ENCODE measurements at places on chromosomes 7 and 10.

DNA sequence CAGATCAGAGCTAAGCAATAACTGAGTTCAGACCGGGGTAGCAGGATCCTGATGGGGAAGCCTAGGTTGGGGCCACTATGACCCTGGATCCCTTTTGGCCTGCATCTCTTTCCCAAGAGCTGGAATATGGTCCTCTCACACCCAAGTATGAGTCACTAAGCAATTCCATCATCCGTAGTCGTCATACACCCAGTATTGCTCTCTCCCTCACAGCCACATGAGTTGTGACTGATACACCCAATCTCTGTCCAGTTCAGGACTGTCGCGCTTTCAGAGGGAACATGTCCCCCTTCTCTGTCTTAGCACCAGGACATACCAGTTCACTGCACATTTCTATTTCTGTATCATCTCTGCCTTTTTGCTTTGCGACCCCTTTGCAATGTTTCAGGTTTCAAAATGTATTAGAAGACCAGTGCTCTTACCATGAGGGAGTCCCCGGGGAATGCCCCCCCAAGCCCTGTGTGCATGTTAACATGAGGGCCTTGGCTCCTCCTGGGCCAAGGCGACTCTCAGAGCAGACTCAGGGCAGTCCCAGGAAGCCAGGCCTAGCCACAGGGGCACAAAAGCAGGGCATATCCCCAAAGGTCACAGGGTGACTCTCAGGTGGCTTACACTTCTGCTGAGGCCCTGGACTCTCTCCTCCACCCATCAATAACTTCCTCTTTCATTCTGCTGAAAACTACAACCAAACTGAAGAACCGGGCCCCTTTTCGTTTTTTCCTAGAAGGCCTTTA, 75.3 kb upstream of the SAMD8 start:
- no peak for DNase-seq

- DNase-seq = no peak
Measured at GRCh38 chr7:117217106-117218035, 105.5 kb downstream of the WNT2 start.

DNA sequence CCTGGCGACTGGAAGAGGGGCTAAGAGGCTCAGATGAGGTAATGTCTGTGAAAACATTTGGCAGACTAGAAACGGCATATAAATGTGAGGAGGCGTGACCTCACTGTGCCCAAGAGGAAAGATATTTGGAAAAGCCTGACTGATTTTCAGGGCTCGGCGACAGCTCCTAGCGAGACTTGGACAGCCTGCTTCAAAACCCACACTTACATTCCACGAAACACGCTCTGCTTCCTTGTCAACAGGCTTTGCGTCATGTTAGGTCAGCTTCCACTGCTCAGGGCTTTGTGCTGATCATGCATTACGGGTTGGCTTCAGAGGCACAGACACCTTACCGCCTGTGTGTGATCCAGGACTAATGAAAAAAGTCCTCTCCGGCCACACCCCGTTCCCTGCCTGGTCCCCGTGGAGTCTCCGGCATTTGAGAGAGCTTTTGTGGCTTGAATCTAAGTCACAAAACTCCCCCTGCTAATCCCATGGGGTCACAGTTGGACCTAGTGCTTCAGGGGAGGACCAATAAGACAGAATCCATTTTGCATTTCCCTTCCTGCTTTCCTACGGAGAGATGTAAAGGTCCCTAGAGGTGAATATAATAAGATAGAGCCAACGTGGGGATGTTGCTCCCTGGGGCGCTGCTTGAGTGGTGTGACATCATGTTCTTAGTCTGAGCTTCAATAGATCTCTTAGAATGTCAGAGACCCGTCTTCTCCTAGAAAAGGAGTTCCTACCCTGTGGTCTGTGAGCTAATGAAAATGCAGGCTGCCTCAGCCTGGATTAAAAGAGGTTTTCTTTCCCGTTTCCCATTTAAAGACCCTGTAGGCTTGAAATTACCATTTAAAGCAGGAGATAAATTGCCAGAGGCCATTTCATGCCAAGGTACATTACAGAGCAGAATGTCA, 25.5 kb downstream of the FGFBP3 start:
- peak; percentile 37 for DNase-seq

DNA sequence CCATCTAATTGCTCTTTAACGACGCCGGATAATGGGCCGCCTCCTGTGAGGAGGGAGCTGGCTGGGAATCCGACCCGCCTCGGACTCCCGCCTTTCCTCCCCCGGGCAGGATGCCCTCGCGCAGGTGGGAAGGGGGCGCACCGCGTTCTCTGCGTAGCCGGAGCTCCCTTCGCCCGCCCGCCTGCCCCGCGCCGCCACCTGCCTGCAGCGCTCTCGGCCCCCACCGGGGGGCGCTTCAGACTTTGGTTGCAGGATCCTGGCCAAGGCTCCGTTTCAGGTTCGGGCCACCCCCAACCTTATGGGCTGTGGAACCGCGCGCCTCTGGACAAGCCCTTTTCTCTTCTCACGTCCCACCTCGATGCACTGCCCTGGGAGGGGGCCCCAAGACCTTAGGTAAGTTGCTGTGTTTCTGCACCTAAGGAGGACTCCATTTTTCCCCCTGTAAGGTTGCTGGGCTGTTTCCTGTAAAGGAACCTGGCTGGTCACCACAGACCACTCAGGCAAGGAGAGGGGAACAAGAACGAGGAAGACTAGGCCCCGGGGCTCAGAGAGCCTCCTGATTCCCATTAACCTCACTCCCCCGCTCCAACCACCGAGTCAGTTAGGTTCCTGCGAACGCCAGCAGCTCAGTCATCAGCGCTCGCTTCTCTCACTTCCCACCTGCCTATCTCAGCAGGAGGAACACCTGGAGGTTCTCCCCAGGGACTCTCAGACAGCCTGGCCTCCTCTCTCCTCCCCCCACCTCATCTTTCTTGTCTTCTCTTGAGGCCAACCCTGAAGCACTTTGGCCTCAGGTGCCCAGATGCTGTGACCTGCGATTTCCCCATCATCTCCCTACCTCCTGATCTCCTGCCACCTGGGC, 11.3 kb upstream of the KAZALD1 start:
- DNase-seq = no peak

DNA sequence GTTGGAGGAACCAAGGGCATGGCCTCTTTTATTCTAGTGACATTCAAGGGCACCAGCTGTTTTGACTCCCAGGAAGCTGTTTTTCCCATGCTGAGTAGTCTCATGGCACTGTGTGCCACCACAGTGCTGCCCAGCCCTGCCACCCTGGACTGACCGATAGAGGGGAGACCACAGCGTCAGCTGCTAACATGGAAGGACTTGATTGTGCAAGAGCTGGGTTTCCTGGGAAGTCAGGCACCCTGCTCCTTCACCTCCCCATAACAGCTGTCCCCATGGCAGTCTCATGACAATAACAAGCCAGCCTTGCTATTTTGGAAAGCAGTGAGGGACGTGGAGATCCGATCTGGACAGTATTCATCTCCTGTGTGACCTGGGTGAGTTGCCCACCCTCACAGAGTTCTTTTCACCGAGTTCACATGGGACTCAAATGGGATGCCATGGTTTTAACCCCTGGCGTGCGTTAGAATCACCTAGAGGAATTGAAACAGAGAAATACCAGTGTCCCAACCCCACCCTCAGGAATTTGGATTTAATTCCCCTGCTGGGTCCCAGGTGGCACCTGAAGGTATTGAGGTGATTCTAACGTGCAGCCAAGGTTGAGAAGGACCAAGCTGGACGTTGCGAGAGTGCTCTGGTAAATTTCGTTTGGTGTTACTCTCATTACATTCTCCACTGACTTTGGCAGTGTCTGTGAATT, 174.8 kb downstream of the CELF2 start:
- no peak for DNase-seq

- no peak for DNase-seq
Measured at GRCh38 chr7:38502289-38502688, 128.9 kb downstream of the AMPH start.

DNA sequence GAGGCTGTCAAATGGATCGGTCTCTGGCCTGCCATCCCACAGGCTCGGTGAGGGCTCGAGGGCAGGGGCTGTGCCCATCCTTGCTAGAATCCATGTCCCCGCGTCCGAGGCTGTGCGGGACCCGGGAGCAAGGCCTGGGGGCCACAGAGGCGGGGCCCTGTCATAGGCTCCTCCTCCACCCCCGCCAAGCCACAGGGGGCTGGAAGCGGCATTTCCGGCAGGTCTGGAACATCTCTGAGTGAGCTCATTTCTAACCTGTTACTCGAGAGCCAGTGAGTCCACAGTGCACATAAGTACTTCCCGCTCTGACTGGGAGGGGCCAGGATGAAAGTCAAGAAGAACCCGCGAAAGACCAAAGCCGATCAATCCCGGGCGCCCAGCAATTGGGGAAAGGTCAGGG, 57.6 kb downstream of the NKX6-2 start:
- DNase-seq = no peak

- no peak for DNase-seq
Measured at GRCh38 chr7:111051832-111052231, 39.1 kb upstream of the LRRN3 start.

GRCh38 chr10:23521735-23522134, 82.9 kb downstream of the OTUD1 start:
- no peak for DNase-seq

GRCh38 chr7:125573126-125573525, 643.5 kb upstream of the POT1 start:
- DNase-seq = peak; percentile 73

DNA sequence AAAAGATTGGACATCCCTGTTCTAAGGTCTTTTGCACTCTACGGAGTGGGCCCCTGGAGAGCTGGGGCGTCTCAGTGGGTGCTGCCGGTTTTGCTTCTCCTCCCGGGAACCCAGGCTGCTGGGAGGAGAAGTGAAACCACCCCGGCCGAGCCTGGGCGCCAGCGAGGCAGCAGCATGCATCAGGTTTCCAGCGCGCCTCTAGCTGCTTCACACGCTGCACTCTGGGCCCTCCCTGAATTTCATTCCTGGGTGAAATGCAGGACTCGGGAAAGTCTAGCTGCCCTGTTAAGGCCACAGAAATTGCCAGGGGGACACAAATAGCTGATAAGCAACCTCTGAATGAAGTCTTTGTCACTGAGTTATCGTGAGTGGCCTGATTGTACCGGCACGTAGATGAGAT, 127.4 kb downstream of the TRRAP start:
- no peak for DNase-seq

DNA sequence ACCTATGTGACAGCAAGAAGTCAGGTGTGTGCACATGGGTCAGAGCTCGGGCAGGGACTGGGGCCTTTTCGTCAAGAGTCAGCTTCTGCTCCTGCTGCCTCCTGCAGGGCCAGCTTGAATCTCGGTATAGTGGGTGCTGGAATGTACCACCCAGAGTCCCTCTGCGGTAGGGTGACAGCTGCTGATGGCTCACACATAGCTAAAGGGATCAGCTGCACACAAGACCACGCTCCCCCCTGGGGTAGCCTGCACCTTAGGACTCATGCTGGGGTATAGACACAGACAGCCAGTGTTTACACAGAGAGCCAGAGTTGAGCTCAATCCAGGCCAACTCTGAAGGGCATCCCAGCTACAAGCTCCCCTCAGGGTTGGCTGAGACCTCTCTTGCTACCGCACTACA, 14.0 kb upstream of the COL13A1 start:
- DNase-seq = no peak

DNA sequence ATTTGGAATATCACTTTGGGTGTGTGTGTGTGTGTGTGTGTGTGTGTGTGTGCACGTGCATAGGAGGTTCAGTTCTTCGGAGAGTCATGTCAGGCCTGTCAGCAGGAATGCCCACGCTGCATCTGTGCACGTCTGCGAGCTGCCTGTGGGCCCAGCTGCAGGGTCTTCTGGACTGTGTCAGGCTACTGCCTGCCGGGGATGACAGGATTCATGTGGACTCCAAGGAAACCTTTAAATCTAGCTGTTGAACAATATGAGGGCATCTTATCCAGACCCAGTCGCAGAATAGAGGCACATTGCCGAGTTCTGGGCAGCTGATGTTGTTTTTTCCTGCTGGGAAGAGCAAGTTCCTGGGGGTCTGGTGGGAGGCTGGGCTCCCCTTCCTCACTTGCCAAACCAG, 19.0 kb downstream of the AQP1 start:
- no peak for DNase-seq

DNA sequence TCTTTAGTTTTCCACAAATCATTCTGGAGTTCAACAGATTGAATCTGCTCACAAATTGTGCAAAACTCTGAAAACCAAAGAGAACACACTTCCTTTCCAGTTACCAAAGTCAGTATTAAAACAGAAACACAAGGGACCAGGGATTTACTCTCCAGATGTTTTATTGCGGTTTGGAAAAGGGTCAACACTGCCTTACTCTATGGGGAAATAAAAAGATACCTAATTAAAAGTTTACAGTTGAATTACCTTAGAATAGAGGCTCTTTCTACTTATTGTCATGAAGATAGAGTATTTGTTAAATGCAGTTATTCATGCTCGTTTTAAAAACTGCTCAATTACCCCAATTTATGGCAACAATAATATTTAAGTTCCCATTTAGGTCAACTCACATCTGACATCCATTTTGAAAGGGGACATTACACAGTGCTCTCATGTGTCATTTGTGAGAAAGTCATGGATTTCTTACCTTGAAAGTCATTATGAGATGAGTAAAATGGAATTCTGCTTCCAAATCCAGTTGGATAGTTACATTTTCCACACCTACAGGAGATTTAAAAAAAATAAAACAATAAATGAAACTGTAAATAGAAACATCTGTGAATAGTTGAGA, 8.4 kb downstream of the LAMB1 start:
- DNase-seq = no peak

DNA sequence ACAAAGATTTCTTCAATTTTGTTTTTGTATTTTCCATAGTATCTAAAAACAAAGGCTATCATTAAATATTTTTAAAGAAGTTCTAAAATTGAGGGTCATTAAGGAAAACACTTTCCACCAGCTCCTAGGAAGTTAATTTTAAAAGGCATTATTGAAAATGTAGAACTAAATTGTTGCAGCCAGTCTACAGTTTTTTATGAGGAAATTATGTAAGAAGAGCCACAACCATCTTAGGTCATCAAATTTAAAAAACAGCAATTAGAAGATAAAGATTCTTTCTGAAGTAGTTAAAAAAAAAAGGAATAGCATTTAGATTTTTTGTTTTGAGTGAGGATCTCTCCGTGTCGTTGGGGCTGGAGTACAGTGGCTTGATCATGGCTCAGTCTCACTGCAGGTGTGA, 161.7 kb downstream of the NRBF2 start:
- DNase-seq = no peak

DNA sequence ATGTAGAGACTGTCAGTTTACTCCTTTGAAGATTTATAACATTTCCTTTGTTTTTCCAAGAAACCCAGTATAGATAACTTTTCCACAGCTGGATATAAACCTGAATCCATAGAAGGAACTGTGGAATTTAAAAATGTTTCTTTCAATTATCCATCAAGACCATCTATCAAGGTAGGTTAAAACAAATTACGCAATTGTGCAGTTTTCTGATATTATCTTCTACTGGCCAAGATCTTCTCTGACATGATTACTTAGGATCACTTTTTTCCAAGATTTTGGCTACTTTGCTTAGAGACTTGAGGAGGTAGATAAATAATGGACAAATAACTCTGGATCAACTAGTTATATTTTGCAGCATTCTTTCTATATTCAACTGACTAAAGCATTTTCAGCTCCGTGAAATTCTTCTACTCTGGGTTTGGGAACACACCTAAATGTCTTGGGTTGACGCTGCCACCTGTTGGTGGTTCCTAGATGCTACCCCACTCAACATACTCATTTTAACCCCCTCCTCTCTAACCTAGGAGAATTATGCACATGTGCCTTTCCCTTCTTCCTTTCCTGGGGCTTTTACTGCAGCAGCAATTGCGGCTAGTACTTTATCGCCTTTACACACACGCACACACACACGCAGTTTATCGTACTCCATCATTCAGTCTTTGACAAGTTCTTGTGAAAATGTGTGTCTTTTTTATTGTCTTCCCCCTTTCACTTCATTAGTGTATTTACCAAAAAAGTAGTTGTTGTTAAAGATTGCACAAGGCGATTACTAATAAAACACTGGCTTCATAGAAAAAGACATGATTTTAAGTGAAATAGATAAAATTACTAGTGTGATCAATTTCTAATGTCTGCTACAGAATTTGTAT, 32.7 kb downstream of the ABCB5 start:
- no peak for DNase-seq
